ENCODE measurements at places on chromosomes 1 and 21. TPM values are rescaled to one million over a fixed set of nuclear protein-coding genes. Genes with fewer than 3 reads are reported as not detected.

Gene EXTL2
- total RNA-seq = 30.7 TPM

DNA sequence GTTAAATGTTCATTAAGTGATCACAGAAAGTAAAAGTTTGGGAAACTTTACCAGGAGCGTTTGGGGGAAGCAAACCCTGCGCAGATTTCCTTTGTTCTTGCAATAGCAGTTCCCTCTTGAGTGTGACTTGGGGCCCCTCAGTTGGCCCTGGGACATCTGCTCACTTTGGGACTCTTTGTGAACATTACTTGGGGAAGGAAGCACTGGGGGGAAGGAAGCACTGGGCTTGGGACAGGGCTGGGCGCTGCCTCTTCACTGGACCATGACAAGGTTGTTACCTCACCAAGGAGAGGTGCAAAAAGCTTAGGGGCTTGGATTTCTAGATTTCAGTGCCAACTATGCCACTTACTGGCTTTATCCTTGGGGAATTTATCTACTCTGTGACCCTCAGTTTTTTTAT, 63.5 kb downstream of the ETS2 start:
- H3K36me3 ChIP-seq = no peaks in the 10 kb centered on the region
- peaks cover 8% of the 10 kb centered on the region for H3K4me1 ChIP-seq
- no peak overlapping the region for H3K4me3 ChIP-seq
- H3K27ac ChIP-seq = no peak overlapping the region
- H3K27me3 ChIP-seq = no peaks in the 10 kb centered on the region
- DNase-seq = no peak

Gene GJA9
- not detected for total RNA-seq

GRCh38 chr1:212488436-212489283, 55.9 kb downstream of the NENF start:
- H3K27me3 ChIP-seq = no peaks in the 10 kb centered on the region
- no peak for DNase-seq
- H3K27ac ChIP-seq = no peak overlapping the region
- H3K36me3 ChIP-seq = no peaks in the 10 kb centered on the region

GRCh38 chr21:46431448-46431847, 27.2 kb upstream of the DIP2A start:
- no peak overlapping the region for H3K4me3 ChIP-seq
- no peak overlapping the region for H3K27ac ChIP-seq
- peaks cover 3% of the 10 kb centered on the region for H3K36me3 ChIP-seq
- no peaks in the 10 kb centered on the region for H3K4me1 ChIP-seq
- no peaks in the 10 kb centered on the region for H3K27me3 ChIP-seq

DNA sequence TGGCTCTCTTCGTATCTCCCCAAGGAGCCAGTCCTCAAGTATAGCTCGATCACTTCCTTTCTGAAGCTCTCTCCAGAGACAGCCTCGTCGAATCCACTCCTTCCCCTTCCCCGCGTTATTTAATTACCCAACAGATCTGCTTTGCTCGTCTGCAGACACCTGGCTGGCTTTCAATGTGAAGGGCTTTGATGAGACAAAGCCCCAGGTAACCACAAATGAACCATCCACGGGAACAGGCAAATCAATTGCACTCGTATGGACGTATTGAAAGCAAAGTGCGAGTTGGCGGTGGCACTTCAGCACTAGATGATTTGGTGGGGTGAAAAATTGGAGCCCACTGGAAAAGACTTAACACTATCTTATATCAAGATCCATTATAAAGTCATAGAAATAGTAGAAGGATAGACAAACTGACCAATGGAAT, 364 bp upstream of the BCAR3 start:
- no peaks in the 10 kb centered on the region for H3K36me3 ChIP-seq
- peak overlapping the region; percentile 80 for H3K4me3 ChIP-seq
- H3K4me1 ChIP-seq = peaks cover 34% of the 10 kb centered on the region
- H3K27ac ChIP-seq = peak overlapping the region; percentile 84
- DNase-seq = no peak

Gene RIPPLY3
- not detected for total RNA-seq

- peak overlapping the region; percentile 62 for H3K27ac ChIP-seq
- H3K36me3 ChIP-seq = no peaks in the 10 kb centered on the region
- H3K27me3 ChIP-seq = no peaks in the 10 kb centered on the region
- peak overlapping the region; percentile 75 for H3K4me3 ChIP-seq
- peaks cover 18% of the 10 kb centered on the region for H3K4me1 ChIP-seq
Measured at GRCh38 chr21:29299046-29299915, 559 bp downstream of the BACH1 start.

DNA sequence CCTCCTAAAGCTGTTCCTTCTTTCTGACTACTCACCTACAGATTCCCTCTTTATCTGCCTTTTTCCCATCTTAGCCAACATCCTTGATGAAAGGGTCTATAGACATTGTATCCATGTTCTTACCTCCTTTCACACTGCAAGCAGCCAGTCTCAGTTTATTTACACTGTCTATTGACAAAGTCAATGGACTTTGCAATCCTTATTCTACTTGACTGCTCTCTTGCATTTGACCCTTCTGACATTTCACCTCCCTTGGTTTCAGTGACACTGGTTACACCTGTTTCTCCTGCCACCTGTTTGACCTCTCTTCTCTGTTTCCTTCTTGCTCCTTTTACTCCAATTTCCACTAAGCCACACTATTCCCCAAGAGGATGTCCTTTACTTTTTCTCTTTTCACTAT, 224.0 kb upstream of the SNX7 start:
- H3K4me1 ChIP-seq = no peaks in the 10 kb centered on the region
- no peaks in the 10 kb centered on the region for H3K36me3 ChIP-seq
- no peak for DNase-seq
- H3K27ac ChIP-seq = no peak overlapping the region

Gene ITPKB
- total RNA-seq = 37.2 TPM

Gene SDC3
- 20.8 TPM for total RNA-seq

Gene GPR89B
- 9.8 TPM for total RNA-seq

GRCh38 chr1:41639332-41639936, 155.0 kb upstream of the EDN2 start:
- no peaks in the 10 kb centered on the region for H3K27me3 ChIP-seq
- H3K4me3 ChIP-seq = no peak overlapping the region
- no peak overlapping the region for H3K27ac ChIP-seq
- H3K36me3 ChIP-seq = no peaks in the 10 kb centered on the region
- DNase-seq = no peak

- H3K36me3 ChIP-seq = no peaks in the 10 kb centered on the region
- peak; percentile 66 for DNase-seq
- H3K4me3 ChIP-seq = no peak overlapping the region
- no peak overlapping the region for H3K27ac ChIP-seq
Measured at GRCh38 chr1:229227298-229227919, 43.5 kb upstream of the RAB4A start.

- H3K36me3 ChIP-seq = no peaks in the 10 kb centered on the region
- DNase-seq = no peak
- H3K4me3 ChIP-seq = no peak overlapping the region
- H3K4me1 ChIP-seq = no peaks in the 10 kb centered on the region
Measured at GRCh38 chr1:18408656-18409370, 71.9 kb upstream of the KLHDC7A start.

Gene RERE
- 113 TPM for total RNA-seq

DNA sequence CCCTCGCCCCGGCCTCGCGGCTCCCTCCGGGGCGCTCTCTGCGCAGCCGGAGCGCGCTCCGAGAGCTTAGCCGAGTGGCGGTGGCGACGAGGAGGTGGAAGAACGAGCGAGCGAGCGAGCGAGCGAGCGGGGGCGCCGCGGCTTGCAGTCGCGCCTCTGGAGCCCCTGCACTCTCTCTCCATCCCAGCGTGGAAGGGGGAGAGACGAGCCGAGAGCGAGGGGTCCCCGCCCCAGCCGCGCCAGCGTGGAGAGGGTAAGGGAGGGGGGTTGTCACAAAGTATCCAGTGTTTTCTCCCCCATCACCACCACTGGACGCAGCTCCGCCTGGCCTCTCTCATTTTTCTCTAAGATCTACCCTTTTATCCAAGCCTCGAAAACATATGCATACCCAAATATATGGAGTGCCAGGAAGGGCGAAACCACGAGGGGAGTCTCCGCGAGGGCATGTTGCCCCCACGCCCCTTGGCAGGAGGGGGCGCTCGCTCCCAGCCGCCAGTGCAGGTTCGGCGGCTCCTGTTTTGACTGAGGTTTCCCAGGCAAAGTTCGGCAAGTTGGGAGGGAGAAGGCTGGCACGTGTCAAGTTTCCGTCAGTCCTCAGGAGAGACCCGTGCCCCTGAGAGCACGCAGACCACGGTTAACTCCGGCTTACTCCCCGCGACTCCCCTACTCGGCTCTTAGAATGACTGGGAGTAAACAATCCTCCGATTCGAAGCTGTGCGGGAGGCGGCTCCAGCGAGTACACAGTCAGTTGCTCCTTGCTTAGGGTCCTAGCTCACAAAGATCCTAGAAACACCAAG, 569 bp upstream of the DAB1 start:
- no peaks in the 10 kb centered on the region for H3K4me1 ChIP-seq
- H3K36me3 ChIP-seq = no peaks in the 10 kb centered on the region
- no peak for DNase-seq

Gene SAMD11
- not detected for total RNA-seq

DNA sequence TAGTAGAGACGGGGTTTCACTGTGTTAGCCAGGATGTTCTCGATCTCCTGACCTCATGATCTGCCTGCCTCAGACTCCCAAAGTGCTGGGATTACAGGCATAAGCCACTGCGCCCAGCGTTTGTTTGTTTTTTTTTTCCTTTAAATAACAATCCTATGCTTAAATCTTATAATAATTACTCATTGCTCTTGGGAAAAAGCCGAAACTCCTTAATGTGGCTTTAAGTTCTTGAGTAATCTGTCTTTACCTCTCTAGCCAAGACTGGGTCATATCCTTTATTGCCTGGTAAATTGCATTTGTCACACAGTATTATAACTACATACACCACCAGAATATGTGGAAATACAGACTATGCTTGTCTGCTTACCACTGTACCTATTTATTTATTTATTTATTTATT, 97.1 kb downstream of the MACF1 start:
- H3K27ac ChIP-seq = no peak overlapping the region
- no peaks in the 10 kb centered on the region for H3K4me1 ChIP-seq
- H3K36me3 ChIP-seq = peaks cover 24% of the 10 kb centered on the region
- no peak overlapping the region for H3K4me3 ChIP-seq

GRCh38 chr1:52007215-52008002, 16.9 kb upstream of the RAB3B start:
- no peaks in the 10 kb centered on the region for H3K4me1 ChIP-seq
- no peak for DNase-seq
- H3K27me3 ChIP-seq = peaks cover 2% of the 10 kb centered on the region
- no peak overlapping the region for H3K27ac ChIP-seq
- H3K4me3 ChIP-seq = no peak overlapping the region
- no peaks in the 10 kb centered on the region for H3K36me3 ChIP-seq

DNA sequence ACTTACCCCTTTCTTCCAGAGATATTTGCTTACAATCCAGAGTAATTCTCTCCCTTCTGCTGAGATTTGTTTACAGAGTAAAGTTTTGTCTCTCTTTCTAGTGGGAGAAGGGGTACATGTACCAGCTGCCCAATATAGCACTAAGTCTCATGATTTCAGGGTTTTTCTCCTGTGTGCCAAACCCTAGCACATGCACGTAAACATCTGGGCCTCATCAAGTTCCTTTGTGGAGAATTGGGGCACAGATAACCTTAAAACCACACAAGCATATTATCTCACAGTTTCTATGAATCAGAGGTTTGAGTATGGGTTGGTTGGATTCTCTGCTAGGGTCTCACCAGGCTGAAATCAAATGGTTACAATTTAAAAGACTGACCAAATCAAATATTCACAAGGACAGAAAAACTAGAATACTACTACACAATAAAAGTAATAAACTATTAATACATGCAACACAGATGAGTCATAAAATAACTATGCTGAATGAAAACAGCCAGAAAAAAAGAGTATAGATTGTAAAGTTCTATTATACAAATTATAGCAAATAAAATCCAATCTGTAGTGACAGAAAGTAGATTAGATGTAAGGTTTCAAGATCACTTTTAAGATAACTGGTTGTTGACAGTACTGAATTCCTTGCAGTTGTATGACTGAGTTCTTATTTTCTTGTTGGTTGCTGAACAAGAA, 347.4 kb upstream of the PTBP2 start:
- no peaks in the 10 kb centered on the region for H3K27me3 ChIP-seq
- no peak overlapping the region for H3K4me3 ChIP-seq
- H3K4me1 ChIP-seq = peaks cover 32% of the 10 kb centered on the region
- no peaks in the 10 kb centered on the region for H3K36me3 ChIP-seq
- H3K27ac ChIP-seq = peak overlapping the region; percentile 62
- peak; percentile 57 for DNase-seq

DNA sequence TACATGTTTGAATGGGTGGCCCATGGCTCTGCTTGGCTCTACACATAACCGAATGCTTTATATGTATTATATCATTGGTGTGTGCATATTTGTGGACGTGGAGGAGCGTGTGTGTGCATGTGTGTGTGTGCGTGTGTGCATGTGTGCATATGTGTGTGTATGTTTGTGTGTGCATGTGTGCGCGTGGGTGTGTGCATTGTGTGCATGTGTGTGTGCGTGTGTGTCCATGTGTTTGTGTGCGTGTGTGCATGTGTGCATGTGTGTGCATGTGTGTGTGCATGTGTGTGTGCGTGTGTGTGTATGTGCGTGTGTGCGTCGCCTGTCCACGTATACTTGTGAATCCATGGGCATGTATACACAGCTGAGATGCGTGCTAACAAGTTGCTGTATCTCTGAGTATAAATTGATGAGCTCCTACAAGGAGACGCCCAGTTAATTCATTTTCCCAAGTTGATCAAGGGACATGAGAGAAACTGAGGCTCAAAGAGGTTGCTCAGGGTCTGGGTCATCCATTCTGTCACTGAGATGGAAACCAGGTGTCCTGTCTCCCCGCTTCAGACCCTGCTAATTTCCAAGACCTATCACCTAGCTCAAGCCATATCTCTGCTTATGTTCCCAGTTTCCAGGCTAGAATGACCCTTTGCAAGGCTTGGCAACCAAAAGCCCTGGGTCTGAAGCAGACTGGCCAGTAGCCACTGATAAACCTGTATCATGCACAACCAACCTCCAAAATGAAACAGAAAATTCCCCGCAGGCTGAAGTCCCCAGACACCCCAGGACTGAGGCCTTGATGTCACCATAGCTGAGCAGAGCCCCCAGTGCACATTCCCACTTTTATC, 2.8 kb upstream of the CTRC start:
- no peaks in the 10 kb centered on the region for H3K27me3 ChIP-seq
- no peaks in the 10 kb centered on the region for H3K4me1 ChIP-seq
- no peak overlapping the region for H3K27ac ChIP-seq
- H3K4me3 ChIP-seq = no peak overlapping the region

Gene LCE2C
- total RNA-seq = not detected

- no peak overlapping the region for H3K4me3 ChIP-seq
- H3K27ac ChIP-seq = no peak overlapping the region
- no peaks in the 10 kb centered on the region for H3K4me1 ChIP-seq
- peaks cover 3% of the 10 kb centered on the region for H3K27me3 ChIP-seq
Measured at GRCh38 chr1:223249854-223250631, 107.0 kb upstream of the TLR5 start.

GRCh38 chr1:7771823-7772299, 765 bp downstream of the VAMP3 start:
- H3K27ac ChIP-seq = peak overlapping the region; percentile 74
- H3K27me3 ChIP-seq = no peaks in the 10 kb centered on the region
- no peaks in the 10 kb centered on the region for H3K36me3 ChIP-seq
- H3K4me1 ChIP-seq = peaks cover 12% of the 10 kb centered on the region
- DNase-seq = no peak
- H3K4me3 ChIP-seq = peak overlapping the region; percentile 99

GRCh38 chr1:77084457-77084856, 134.8 kb downstream of the PIGK start:
- no peaks in the 10 kb centered on the region for H3K36me3 ChIP-seq
- no peak overlapping the region for H3K4me3 ChIP-seq
- DNase-seq = no peak
- H3K27me3 ChIP-seq = no peaks in the 10 kb centered on the region
- H3K27ac ChIP-seq = no peak overlapping the region

- no peaks in the 10 kb centered on the region for H3K27me3 ChIP-seq
- no peak for DNase-seq
- H3K4me3 ChIP-seq = no peak overlapping the region
Measured at GRCh38 chr1:41774471-41774990, 144.2 kb downstream of the HIVEP3 start.

Gene MXRA8
- total RNA-seq = 0.82 TPM

Gene CD247
- total RNA-seq = not detected

Gene GPR25
- total RNA-seq = not detected
